ENCODE measurements at places on chromosomes 16 and 17.
A peak's percentile ranks its signal among the peaks of the same experiment; 100 is the strongest.

GRCh38 chr17:45311760-45312476 is 4.9 kb downstream of the MAP3K14 start:
- no peak for DNase-seq

DNA sequence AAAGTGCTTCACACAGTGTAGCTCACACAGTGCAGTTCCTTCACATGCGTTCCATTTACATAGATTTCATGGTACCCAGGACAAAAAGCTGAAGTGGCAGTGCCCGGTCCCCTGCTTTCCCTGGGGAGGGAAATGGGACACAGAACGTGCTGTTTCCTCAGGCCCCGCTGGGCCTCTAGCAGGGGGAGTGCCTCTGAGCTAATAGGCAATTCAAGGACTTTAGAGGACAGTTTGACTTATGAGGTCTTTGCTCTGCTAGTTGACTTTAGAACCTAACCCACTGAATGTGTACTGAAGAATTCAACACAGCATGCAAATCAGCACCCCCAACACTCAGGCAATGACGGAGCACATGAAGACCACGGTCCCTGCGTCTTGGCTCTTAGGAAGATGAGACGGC is 6.8 kb downstream of the CDIP1 start:
- DNase-seq = no peak

DNA sequence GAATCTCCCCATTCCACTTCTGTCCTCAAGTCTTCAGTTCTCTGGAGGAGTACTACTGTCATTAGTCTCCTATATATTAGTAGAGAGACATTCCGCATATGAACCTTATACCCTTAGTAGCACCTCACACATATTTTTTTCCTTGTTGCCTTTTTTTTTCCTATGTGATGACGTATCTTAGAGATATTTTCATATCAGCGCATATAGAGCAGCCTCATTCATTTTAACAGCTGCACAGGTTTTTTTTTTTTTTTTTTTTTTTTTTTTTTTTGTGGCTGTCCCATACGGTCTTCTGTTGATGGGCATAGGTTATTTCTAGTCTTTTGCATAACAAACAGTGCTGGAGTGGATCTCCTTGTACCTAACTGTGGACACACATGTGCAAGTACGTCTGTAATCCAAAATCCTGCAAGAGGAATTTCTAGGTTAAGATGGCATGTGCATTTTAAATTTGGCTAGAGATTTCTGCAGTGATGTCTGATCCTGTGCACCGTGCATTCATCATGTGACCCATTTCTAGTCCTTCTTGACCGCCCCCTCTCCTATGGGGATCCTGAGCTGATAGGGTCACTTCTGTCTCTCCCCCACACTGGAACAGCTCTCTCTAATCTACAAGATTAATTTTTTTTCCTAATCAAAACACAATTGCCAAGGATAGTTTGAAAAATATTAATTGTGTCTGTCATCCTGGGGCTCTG is 64.8 kb downstream of the PRKCB start:
- no peak for DNase-seq

DNA sequence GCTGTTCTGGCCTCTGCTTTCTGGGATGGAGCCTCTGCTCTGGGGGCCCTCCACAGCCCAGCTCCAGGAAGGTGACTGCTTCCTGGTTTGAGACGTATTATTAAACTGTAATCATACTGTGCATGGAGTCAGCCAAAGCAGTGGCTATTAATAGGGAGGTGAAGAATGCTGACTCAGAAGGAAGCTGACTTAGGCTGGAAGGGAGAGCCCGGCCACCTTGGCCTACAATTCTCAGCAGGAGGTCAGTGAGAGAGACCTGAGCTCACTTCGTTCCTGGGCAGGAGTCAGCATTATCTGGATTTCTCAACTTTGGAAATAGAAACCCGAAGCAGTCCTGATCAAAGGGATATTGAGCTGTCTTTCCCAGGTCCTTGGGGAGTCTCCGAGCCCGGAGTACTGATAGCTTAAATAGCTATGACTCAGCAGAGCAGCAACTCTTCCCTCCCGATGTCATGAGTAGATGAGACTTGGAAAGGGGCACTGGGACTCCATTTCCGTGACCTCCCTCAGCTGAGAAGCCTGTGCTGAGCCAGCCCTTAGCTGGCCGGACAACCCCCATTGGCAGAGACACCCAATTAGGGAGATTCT is 91.8 kb downstream of the YPEL2 start:
- peak; percentile 57 for DNase-seq

- DNase-seq = no peak
Observed at GRCh38 chr17:14471052-14471451, 170.2 kb downstream of the HS3ST3B1 start.
